ENCODE measurements at places on chromosomes 13 and 19.

GRCh38 chr13:84812789-84813188 lies 930.5 kb upstream of the SLITRK1 start:
- no peak for DNase-seq

DNA sequence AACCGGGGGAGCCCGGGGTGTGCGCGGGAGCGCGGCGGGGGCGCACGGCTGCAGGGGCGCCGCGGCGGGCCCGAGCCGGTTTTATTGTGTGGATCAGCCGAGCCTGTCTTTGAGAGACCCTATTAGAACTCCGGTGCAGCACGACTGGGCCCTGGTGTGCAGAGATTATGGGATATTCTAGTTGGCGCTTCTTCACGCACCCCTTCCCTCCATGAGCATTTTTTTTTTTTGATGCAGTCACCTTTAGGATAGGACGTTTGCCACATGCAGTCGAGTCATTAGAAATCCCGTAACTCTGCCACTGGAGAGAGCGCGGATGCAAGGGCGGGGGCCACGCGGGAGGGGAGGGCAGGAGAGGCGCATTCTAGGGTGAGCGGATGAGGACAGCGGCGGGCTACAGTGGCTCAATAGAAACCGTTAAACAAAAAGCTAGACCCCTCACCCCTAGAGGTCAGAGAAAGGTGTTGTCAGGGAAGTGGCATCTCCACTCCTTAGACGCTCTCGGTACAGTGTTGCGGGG lies 3.7 kb downstream of the FGF9 start:
- no peak for DNase-seq

DNA sequence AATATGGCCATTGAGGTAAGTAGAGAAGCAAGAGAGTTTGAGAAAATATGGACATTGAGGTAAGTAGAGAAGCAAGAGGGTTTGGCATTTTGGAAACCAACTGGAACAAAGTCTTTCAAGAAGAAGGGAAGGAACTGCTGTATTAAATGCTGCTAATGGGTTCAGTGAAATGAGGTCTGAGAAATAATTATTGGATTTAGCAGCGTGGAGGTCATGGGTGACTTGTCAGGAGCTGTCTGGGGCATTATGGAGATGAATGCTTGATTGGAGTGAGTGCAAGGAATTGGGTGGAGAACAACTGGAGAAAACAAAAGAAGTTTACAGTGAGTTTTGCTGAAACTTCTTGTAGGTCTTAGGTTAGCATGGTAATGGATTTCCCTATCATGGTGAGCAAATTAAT lies 232.3 kb downstream of the ATP8A2 start:
- no peak for DNase-seq

DNA sequence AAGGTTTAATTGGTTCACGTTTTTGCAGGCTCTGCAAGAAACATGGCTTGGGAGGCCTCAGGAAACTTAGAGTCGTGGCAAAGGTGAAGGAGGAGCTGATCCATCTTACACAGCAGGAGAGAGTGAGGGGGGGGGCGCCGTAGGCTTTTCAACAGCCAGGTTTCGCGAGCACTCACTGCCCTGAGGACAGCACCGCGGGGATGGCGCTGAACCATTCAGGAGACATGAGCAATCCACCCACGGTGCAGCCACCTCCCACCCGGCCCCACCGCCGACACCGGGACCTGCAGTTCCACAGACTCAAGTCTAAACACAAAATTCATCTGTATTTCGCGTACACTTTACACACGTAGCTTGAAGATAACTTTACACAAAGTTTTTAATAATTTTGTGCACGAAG lies 73.6 kb downstream of the KDM4B start:
- no peak for DNase-seq

GRCh38 chr13:79581870-79582315 lies 100.9 kb downstream of the NDFIP2 start:
- no peak for DNase-seq

DNA sequence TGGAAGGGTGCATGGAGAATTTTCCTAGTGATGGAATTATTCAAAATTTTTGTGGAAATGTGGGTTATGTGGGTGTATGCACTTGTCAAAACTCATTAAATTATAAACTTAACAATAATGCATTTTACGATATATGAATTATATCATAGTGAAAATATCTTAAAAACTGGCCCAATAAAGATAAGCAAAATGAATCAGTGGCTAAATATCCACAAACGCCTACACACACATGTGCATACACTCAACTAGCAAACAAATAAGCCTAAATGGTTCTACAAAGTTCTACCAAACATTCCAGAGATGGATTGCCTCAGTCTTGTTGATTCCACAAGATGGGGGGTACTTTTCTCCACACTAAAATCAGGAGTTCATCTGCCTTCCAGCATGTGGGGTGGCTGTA lies 349.5 kb downstream of the TSHZ3 start:
- DNase-seq = no peak

Measured in mesothelial cell of epicardium (in vitro differentiated cells).